ENCODE measurements at places on chromosomes 13 and 19.

DNA sequence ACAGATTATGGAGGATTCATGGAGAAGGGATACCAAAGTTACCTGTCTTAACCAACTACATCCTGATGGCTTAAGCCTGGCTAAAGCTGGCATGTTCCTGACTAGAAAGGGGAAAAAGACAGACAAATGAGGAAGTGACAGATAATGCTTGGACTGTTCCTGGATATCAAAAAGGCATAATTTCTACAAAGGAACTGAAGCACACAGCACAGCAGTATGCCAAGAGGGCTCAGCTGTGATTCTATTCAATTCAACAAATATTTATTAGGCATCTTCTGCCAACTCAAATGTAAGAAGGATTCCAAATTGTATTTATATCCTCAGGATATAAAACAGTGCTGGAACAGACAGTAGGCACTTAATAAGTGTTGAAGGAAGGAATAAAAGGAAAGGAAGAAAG lies 59.5 kb downstream of the KLF12 start:
- no peak for DNase-seq

GRCh38 chr19:45069056-45069455 lies 7.2 kb downstream of the ZNF296 start:
- DNase-seq = no peak

GRCh38 chr19:1226227-1226518 lies 11.6 kb downstream of the CBARP start:
- DNase-seq = no peak

DNA sequence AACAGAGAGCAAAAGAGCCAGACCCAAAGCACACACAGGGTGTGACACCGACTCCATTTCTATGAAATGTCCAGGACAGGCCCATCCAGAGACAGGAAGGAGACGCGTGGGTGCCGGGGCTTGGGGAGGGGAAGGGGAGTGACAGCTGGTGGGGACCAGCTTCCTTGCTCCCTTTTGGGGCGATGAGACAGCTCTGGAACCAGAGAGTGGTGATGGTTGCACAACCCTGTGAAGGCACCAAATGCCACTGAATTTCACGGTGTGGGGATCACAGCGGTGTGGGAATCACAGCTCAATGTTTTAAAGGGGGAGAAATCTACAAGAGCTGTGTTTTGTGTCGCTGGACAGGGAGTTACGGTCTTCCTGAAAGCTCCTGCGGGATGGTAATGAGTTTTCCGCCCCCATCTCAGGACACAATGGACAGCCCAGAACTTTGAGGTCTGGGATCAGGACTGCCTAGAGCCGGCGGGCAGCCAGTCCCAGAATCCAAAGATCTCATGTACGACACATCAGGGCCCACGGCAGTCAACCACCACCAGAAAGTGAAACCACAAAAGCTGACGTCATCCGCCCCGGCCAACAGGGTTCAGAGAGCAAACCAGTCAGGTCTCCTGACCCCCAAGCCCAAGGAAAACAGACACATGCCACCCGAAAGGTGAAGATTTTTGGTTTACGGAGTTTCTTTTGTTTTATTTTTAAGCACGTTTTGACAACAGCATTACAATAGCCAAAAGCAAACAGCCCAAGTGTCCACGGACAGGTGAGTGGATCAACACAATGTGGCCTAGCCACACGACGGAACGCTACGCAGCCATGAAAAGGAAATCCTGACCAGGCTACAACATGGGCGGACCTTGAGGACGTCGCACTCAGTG lies 7.3 kb downstream of the SGTA start:
- DNase-seq = peak; percentile 54

DNA sequence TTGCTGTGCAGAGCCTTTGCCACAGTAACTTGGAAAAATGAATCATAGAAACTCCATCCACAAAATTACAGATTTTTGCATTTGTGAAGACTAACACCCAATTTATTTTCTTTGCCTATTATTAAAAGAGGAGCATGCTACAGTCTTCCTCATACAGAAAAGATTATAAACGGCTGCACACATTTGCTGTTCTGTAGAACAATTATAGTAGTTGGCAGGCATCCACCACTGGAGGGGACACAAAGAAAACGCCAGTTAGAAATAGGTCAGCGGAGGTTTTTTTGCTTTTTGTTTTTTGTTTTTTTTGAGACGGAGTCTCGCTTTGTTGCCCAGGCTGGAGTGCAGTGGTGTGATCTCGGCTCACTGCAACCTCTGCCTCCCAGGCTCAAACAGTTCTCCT lies 51.6 kb downstream of the SACS start:
- DNase-seq = no peak

DNA sequence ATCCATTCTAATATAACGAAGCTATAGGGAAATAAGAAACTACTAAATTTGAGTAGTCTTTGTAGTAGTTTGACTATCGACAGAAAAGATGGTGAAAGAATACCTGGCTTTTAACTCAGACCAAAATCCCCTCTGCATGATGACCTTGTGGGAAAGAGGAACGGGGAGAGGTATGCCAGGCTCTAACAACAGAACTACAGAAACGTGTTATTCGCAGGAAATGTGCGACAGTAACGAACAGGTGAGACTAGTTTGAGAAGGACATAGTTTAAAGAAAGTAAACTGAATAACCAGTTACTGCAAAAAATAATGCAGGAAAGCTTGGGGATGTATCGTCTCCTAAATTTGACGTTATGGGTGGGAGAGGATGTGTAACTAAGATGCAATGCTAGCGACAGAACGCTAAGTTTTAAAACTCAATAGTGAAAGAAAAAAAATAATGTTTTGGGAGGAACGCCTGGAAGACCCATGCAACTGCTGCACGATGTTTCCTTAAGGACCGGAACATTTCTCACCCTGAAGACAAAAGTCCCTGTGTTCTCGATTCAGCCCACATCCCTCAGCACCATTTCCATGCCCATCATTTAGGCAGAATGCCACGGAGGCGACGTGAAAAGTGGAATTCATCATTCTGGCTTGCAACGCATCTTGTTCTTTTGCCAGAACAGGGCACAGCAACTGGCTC lies 1.6 kb upstream of the RAP2A start:
- DNase-seq = peak; percentile 2

GRCh38 chr13:45393941-45394570 lies 24.1 kb downstream of the SLC25A30 start:
- DNase-seq = peak; percentile 31

DNA sequence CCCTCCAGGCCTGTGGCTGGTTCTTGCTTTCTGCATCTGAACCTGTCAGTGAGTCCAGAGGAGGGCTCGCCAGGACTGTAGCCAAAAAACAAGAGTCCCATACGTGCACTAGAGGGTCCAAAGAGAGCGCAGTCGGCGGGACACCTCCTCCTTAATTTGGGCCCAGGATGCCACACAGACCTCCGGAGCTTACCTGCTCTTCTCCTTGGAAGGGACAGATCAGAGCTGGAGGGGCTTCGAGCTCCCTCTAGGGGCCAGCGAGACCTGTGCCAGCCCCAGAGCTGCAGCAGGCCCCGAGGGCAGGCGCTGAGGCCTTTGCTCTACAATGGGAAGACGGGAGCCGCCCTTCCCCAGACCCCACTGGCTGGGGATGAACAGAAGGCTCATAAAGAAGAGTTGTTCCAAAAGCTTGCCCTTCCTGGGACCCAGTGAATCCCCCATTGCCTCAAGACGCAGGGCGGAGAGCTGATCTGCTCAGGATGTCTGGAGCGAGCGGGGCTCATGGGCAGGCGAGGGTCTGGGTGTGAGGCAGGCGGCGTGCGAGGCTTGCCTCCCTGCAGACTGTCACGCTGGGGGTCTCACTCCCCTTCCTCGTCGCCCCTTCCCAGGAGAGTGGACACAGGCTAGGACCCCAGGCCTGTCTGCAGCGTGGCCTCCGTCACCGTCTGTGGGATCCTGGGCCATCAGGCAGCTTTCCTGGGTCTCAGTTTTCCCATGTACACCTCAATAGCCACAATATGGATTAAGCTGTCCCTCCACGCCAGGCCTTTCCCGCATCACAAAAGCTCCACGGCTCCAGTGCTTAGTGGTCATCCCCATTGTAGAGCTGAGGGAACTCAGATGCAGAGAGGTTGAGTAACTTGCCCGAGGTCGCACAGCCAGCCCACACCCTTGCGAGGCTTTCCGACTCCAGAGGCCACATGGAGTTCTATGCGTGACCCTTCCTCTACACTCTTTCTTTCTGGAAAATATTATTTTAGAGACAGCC lies 46.9 kb upstream of the VSTM2B start:
- DNase-seq = no peak

- no peak for DNase-seq
Measured at GRCh38 chr13:25688536-25688935, 316.8 kb downstream of the ATP8A2 start.

- DNase-seq = no peak
Measured at GRCh38 chr13:71922194-71922593, 55.2 kb upstream of the DACH1 start.

DNA sequence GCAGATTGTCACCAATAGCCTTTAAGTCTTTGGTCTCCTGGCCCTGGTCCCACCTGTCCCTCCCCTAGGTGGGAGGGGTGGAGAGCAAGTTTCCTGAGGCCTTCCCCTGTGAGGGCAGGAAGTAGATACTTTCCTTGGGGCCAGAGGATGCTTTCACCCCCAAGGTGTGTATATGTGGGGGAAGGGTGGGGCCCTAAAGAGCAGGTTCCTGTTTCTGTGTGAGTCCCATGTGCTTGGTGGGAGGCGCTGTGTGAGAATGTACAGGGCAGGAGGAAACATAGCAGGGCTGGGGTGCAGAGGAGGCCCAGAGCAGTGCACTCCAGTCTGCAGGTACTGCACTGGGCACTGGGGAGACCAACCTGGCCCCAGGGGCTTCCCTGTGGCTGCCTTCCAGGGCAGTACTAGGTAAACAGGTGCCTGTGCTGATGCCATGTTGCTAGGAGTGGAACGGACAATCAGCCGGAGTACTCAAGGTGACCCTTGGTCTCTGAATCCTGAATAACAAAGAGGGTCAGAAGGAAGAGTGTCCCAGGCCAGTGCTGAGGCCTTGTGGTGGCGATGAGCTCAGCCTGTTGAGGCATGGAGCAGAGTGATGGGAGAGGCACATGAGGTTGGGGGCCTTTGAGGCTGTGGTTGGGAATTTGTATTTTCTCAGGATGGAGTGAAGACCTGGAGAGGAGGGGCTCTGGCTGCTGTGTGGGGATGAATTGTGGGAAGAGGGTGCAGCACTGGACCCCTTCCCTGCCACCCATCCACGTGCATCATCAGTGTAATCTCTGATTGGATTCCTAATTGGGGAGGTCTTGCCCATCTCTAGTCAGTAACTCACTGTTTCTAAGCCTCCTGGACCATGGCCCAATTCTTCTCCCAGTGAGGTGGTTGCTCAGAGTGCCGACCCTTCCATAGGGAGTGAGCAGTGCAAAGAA lies 5.1 kb downstream of the EGLN2 start:
- DNase-seq = peak; percentile 30

DNA sequence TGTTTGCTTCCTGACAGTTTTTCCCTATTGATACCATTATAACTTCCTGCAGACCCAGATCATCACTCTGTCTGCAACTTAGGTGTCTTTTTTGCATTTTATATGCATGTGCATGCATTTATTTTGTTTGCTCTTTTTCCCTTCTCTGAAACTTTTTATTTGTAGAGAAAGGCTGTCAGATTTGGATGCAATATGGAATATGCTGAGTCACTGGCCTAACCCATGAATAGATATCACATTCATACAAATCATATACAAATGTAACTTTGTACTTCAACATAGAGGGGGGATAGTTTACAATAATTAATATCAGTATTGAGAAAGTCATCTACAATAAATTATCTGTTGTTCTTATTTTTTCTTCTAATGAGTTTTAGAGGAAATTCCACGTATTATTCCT lies 1465.0 kb downstream of the EFNB2 start:
- DNase-seq = no peak

- no peak for DNase-seq
Measured at GRCh38 chr13:98839856-98840769, 87.6 kb upstream of the SLC15A1 start.

GRCh38 chr19:18366021-18366435 lies 19.9 kb upstream of the GDF15 start:
- no peak for DNase-seq

DNA sequence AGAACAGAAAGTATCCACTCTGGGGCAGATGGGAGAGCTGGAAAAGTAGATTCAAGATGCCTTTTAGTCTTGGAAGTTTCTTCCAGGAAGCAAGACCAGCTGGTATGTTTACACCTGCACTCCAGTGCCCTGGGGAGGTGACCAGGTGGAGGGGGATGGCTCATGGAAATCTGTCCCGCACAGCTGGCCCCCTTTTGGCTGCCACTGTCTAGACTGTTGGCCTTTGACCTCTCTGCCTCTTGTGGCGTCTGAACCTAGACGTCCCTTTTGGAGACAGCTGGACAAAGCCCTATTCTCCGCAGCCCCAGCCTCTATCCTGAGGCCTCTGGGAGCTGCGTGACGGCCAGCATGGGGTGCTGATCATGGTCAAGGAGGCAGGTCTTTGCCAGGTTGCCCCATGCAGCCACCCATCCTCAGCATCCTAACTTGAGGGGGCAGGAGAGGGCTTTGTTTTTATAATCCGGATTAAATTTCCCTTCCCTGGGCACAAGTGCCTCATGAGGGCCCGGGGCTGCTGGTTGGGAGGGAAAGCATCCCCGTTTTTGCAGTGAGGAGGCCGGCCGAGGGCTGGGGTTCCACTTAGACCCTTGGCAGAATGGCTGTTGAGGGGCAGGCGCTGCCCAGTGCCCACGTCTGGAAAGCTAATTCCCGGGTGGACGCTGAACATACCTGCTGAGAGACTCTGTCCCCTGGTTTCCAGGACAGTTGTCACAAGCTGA lies 17.3 kb upstream of the GDF15 start:
- DNase-seq = no peak

- DNase-seq = no peak
Measured at GRCh38 chr19:48678201-48678600, 5.4 kb upstream of the NTN5 start.

DNA sequence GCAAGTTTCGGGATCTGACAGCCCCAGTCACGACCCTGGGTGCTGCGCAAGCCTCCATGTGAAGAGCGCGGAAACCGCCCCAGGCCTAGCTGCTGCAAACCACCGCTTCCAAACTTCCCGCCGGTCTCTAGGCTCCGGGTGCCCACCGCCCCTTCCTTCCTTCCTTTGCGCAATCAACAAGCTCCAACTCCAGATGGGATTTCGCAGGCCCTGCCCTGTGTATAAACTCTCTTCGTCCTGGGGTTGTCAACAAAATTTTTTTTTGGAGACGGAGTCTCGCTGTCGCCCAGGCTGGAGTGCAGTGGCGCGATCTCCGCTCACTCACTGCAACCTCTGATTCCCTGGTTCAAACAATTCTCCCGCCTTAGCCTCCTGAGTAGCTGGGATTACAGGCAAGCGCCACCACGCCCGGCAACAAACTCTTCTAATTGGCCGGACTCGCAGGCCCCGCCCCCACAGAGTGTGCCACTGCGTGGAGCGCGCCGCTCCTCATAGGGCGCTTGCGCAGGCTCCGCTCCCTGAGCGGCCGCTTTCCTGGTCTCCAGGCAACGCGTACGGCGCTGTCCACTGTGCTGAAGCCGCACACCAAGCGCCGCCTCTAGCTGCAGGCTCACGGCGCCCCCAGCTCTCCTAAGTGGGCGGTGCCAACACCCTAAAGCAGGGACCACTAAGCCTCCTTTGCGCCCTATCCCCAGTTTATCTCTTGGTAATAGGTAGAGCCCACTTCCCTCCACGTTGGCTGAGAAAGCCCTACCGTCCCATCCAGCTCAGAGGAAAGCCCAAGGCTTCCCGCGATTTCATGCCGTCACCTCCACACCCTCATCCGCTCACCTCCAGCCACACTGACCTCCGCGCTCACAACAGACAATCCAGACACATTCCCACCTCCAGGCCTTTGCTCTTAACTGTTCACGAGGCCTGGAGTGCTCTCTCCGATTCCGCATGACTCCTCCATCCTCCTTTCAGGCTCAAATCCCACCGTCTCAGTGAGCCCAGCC lies 5.5 kb upstream of the QTRT1 start:
- peak; percentile 82 for DNase-seq

Data from immature natural killer cell (primary cell).